ENCODE measurements at places on chromosomes 16 and 17.
A peak's percentile ranks its signal among the peaks of the same experiment; 100 is the strongest.

DNA sequence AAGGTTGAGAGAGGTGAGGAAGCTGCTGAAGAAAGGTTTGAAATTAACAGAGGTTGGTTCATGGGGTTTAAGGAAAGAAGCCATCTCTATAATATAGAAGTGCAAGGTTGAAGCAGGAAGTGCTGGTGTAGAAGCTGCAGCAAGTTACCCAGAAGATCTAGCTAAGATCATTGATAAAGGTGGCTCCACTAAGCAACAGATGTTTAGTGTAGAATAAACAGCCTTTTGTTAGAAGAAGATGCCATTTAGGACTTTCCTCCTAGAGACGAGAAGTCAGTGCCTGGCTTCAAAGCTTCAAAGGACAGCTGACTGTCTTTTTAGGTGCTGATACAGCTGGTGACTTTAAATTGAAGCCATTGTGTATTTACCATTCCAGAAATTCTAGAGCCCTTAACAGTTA lies 29.3 kb downstream of the GOSR1 start:
- DNase-seq = no peak

DNA sequence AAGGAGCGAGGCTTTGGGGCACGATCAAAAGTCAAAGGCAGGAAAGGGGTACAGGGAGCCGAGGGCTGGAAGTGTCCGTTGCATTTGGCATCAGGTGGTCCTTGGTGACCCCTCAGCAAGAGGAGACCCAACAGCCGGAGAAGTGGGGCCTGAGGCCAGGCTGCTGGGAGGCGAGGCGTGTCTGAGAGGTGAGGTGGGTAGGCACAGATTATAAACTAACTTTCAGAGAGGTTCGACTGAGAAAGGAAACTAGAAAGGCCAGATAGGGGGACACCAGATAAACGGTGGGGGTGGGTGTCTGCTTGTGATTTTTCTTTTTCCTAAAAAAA lies 3.6 kb downstream of the PECAM1 start:
- no peak for DNase-seq

DNA sequence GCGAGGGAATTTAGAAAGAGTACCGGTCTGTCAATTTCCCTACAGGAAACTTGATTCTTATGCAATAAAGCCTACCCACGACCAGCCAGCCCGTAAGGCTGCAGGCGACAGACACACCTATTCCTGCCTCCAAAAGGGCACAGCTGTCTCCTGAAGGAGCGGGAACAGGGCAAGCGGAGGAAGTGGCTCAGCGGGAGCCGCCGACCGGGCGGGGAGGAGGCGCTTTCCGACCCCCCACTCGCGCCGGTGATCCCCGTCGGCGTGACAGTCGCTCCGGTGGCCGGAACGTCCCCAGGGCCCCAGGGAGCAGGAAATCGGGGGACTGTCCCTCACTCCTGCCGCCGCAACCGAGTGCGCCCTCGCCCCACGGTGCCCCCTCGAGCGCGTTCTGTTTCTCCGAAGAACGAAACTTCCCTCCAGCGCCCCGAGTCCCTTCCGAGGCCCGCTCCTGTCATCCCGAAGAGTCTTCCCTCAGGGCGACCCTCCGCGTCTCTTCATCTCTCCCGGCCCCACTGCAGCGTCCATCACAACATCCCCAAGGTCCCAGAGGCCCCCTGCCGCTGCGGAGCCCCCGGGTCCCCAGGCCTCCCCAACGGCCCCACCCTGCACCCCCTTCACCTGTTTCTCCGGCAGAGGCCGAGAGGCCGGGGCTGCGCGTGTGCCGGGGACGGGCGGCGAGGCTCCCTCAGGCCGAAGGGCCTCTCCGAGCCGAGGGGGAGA lies 421 bp downstream of the STAT3 start:
- no peak for DNase-seq

GRCh38 chr16:12494661-12495060 lies 309.0 kb downstream of the CPPED1 start:
- DNase-seq = no peak

GRCh38 chr16:86991679-86992078 lies 325.5 kb downstream of the C16orf95 start:
- no peak for DNase-seq

GRCh38 chr17:7251661-7252175 lies at the start of gene CTDNEP1:
CTDNEP1 (minus strand) TSS chr17:7251734; CDS start chr17:7251296, 438 bp downstream.
- peak; percentile 99 for DNase-seq

GRCh38 chr16:16073001-16073545 lies 123.7 kb downstream of the ABCC1 start:
- no peak for DNase-seq

GRCh38 chr17:57899391-57899790 lies 49.5 kb upstream of the MRPS23 start:
- DNase-seq = no peak

- DNase-seq = no peak
Observed at GRCh38 chr16:78510496-78510895, 411.0 kb downstream of the WWOX start.

DNA sequence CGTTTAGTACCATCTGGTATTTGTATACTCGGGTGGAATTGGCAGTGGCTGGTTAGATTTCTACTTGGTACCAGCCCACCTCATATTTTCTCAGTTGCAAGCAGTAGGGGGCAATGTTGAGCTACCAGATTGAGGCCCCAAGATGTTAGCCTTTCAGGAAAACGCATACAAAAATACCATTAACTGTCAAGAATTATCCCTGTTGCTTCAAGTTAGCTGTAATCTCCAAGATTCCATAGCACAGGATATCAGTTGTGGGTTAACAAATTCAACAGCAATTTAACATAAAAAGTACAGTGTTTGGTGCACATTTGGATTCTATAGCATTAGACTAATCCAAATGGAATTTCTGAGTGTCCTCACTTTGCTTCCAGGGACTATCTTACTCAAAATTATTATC lies 188.2 kb downstream of the FTO start:
- DNase-seq = no peak

- DNase-seq = peak; percentile 82
Observed at GRCh38 chr17:2828397-2829038, 32.3 kb downstream of the RAP1GAP2 start.

DNA sequence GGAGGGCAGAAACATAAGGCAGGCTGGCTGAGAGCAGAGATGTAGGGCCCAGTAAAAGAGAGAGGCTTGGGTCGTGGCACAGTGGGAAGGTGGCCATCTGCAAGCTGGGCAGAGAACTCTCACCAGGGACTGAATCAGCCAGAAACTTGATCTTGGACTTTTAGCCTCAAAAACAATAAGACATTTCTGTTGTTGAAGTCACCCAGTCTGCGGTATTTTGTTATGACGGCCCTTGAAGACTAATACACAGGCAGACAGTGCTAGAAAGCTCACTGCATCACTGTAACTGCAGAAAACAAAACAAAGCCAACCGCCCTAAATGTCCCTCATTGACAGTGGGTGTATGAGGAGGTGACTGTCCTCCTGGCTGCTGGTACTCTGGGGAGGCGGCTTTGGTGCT lies 3.9 kb upstream of the JPH3 start:
- DNase-seq = no peak

- DNase-seq = peak; percentile 51
Observed at GRCh38 chr16:68229431-68230175, 6.3 kb downstream of the ESRP2 start.
